NCI-H524 (cell line): ENCODE measurements at places on chromosomes 2 and 18.

DNA sequence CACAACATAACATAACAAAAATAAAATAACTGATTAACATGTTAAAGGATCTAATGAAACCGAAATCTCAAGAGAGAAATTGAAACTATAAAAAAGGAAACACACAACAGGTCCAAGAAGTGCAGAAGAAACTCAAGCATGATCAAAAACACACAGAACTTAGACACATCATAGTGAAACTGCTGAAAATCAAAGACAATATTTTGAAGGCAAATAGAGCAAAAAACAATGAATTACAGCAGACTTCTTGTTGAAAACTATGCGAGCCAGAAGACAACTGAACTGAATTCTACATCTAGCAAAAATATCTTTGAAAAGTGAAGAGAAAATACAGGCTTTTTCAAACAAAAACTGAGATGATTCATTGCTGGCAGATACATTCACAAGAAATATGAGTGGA lies 61.3 kb downstream of the UGP2 start:
- no peak for DNase-seq

DNA sequence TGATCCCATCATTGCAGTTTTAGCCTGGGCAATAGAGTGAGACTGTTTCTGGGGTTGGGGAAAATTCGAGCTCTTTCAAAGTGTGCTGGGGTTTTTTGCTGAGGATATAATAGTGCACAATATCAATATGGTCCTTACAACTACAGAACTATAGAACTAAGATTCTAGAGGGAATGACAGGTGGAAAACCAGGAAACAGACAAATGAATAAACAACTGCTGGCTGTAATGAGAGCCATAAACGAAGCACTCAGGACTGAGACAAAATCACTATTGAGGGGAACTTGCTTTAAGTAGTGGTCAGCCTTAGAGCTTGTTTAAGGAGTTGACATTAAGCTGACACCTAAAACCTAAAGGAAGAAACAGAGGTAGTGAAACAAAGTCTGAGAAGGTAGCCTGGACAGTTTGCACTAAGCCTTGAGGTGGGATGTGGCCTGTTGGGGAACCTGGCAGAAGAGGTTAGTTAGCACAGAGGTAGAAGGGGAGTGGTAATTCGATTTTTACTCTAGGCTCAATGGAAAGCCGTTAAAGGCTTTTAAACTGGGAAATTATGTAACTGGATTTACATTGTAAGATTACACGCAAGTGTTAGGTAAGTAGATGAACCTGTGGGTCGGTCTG lies 33.8 kb downstream of the LCLAT1 start:
- no peak for DNase-seq

DNA sequence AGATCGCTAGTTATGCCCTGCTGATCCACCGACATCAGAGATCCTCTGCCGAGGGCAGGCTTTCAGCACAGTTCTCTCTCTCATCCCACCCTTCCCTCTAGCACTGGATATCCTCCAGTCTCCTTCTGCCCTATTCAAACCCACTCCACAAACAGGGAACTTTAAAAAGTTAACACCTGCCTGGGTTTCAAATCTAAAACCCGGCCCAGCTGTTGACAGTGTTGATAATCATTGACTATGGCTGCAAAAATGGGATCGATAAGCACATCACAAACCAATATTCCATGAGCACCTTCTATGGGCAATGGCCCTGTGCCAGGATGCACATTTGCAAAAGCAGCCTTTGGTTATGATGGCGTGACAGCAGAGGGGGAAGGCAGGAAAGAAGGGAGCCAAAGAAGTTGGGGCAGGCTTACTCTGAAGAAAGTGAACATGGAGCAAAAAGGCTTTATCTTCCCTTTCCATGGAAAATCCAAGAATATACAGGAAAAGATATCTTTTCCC lies 482.3 kb upstream of the KLHL29 start:
- DNase-seq = no peak

DNA sequence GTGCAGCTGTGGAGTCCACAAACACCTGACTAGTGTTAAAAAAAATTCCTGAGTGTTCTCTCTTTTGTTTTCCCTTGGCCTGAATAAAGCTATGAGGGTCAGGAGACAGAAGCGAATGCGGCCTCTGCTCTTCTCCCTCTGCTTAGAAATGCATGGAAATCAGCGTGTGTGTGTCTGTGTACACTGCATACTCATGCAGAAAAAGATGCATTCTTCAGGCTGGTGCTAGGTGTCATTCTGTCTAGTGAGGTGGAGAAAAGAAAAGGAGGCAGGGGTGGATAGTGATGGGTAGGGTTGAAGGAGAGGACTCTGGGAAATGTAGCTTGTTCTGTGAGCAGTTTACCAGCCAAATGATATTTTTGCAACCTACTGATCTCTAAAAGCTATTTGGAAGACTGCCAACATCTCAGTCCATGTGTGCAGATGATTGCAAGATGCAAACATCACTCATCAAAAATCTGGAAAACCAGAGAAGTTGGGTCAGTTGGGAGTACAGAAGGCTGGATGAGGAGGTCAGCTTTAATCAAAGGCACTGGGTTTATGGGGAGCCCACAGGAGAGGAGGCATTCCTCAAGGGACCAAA lies 177.7 kb downstream of the INSIG2 start:
- DNase-seq = peak; percentile 1

DNA sequence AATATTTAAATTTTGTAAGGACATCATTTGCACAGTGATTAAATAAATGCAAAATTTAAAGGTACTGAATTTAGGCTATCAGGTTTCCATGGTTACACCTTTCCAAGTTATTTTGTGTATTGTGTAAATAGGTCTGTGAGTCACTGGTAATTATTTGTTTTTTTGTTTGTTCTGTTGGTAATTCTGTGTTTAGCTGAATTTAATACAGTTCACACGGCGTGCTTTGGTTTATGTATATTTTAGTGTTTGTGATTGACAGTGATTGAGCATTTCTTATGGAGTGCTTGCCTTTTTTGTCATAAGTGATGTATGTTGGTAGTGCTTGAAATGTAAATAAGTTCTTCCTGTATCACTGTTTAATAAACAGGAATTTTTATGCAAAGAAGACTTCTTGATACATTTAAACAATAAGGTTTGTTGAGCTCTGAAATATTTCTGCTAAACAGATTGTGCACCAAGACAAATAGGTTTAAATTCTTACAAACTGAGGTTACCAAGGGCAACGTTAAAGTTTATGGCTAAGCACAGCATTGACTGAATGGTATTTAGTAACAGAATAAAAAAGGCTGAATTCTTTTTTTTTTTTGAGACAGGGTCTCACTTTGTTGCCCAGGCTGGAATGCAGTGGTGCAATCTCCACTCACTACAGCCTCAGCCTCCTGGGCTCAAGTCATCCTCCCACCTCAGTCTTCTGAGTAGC lies 38.3 kb upstream of the DLX1 start:
- DNase-seq = no peak

DNA sequence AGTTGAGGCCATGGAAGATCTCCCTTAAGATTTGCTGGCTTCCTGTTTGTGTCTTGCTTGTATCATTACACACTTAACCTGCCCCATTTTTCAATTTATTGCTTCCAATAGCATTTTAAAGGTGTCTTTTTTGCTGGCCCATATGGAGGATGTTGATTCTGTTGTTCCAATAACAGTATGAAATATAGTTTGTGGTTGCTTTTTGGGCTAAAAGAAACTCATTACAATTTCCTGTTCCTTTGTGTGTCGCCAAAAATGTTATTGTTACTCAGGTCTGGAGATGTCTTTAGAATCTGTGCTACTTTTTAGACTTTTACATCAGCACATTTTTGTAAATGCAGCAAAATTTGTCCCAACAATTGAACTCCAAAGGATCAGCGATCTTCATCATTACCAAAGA lies 234.0 kb upstream of the ITGA4 start:
- no peak for DNase-seq

DNA sequence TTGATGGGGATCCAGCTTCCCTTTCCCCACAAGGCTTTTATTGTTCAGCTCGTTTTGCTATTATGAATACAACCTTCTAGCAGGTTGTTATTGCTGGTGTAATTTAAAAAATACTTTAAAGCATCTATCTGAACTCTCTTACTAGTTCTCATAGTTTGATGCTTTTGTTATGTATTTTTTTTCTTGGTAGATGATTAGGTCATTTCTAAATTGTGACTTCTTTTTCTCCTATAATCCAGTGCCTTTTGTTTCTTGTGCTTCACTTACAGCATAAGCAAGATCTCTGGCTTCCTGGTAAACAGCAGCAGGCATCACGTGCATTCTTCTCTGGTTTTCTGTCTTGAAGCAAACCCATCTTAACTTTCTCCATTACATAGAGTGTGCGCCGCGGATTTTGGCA lies 96.1 kb downstream of the FAM168B start:
- no peak for DNase-seq

GRCh38 chr2:224982910-224983711 lies 59.2 kb downstream of the DOCK10 start:
- no peak for DNase-seq

- peak; percentile 43 for DNase-seq
Measured at GRCh38 chr18:79798999-79799370, 1.2 kb downstream of the KCNG2 start.

DNA sequence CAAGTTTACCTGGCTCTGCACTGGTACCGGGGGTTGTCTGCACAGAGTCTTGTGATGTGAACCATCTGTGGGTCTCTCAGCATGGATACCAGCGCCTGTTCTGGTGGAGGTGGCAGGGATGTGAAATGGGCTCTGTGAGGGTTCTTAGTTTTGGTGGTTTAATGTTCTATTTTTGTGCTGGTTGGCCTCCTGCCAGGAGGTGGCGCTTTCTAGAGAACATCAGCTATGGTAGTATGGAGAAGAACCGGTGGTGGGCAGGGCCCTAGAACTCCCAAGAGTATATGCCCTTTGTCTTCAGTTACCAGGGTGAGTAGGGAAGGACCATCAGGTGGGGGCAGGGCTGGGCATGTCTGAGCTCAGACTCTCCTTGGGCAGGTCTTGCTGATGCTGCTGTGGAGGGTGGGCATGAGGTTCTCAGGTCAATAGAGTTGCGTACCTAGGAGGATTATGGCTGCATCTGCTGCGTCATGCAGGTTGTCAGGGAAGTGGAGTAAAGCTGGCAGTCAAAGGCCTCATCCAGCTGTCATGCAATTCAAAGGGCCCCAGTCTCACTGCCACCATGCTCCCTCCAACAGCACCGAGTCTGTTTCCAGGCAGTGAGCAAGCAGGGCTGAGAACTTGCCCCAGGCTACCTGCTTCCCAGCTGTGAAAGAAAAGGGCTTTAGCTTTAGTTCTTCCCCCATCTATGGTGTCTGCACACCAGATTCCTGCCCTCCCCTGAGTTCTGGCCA lies 278.0 kb downstream of the METTL4 start:
- DNase-seq = no peak

DNA sequence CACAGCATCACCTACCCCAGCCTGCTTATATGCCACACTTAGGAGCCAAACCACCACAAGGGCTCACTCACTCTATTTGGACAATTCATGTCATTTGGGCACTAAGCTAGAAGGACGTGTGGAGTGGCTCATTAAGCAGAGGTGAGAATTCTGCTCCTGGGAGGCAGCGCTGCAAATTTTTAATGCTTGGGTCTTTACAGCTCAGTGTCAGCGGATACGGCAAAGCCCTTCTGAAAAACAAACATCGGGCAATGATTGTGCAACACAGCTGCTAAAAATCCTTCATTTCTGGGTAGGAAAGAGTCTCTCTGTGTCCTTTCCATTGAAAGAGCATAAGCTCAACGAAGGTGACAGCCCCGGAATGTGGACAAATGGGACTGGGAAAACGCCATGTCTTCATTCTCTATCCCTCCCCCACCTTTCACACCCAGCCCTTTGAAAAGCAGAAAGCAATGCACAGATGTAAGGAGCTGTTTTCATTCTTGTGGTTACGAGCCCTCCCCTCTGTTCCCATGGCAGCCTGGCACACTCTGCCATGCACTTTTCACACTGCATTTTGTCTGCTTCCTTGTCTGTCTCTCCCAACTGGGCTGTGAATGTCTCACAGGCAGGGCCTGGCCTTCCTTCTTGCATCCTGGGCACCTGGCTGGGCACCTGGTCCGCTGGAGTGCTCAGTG lies 16.0 kb downstream of the TMEM177 start:
- no peak for DNase-seq

- no peak for DNase-seq
Measured at GRCh38 chr18:46325895-46326294, 221.7 kb downstream of the HAUS1 start.

DNA sequence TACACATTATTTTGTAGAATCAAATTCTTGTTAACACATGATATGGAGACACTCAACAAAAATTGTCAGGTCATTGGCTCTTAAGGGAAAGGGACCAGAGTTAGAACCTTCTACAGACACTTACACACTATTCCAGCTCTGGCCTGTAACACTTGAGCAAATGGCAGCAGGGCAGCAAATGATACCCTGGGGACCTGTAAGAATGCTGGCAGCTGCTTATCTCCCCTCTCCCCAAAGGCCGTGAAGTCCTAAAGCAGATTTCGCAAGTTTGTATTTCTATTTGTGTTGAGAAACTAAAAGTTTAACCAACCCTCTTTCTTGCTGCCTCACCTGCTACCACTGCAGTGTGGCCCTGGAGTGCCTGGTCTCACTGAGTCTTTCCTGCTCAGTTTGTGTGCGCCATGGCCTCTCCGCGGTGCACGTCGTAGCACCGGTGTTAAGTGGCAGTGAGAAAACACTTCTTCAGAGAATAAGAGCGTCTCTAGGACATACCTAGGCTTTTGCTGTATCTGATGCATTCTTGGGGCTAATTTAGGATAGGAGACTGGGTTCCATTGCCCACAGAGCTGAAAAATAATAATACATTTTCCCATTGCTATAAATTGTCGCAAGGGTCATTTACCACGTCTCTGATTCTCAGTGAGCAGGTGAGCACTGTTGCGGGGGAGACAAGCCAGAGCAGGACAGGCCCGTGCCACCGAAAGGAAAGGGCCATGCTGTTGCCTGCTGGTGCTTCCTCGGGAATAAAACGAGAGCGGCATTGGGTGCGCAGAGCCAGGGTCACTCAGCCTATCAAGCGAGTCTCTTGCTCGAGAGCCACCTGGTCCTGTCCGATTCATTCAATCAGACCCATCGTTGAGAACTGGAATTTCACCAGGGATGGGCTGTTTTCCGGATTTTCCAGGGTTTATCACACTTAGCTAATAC lies 204.9 kb downstream of the PTGR3 start:
- DNase-seq = peak; percentile 44

DNA sequence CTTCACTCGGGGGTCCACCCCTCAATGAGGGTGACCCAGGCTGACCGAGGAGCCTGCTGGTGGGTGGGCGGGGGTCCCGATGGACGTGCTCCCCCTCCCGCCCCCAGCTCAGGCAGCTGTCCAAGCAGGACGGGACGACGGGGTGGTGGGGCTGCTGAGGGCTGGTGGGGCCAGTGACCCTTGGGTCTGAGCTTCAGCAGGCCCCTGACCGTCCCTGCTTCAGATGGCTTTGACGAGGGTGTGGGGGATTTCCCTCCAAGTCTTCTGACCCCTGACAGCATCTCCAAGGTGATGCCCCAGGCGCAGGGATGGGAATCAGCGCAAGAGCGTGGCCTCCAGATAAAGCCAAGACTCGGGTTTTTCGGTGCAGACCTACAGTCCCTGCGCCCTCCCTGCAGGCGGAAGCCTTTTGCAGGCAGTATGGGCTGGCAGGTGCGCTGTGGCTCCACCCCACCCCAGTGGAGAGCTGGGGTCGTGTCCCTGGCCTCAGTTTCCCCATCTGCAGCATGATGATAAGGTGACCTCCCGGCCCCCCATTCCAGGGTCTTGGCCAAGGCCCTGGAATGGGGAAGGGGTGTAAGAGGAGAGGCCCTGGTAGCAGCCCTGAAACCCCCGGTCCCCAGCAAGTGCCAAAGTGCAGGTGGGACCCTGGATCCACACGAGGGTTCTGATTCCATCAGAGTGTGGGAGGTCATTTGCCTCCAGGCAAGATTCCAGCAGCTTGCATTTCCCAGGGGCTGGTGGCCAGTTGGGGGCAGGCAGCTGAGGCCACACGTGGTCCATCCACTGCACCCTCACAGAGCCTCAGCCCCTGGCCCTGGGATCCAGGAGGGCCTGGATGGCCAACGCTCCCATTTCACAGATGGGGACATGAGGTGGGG lies 8.7 kb downstream of the CROCC2 start:
- DNase-seq = no peak

- no peak for DNase-seq
Measured at GRCh38 chr2:123913143-123913735, 111.8 kb upstream of the CNTNAP5 start.
